ENCODE measurements at places on chromosomes 7 and 10.

DNA sequence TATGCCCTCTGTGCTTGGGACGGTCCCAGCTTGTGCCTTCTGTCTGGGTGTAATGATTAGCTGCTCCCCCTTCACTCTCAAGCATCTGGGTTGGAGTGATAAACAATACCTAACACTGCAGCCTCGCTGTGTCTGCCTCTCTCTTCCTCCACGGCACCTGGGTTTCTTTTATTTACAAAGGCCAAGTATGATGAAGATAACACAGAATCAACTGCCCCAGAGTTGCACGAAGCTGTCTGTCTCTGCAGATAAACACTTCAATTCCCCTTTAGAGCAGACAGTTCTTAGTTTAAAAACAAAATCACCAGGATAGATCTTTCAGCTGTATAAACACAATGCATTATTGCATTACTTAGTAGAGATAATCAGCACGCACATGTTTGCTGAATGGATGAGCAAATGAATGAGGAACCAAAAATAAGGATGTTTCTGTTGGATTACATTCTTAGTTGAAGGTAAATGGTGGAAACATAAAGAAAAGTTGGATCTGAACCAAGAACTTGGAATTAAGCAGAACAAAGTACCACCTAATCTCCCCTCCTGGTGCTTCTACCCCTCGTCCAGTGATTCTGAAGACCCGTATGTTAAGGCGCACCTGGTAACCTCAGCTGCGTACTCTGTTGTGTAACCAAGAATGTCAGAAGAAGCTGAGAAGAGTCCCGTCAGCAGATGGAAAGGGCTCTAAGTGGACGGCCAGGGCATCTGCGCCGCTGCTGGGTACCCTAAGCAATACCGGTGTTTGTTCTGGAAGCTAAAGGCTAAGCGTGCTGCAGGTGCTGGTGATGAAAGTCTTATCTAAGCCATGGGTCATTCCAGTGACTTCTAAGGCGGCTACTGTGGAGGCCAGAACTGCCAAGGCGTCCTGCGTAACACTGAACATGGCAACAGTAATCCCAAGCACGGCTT lies 26.6 kb downstream of the INSIG1 start:
- DNase-seq: no peak

DNA sequence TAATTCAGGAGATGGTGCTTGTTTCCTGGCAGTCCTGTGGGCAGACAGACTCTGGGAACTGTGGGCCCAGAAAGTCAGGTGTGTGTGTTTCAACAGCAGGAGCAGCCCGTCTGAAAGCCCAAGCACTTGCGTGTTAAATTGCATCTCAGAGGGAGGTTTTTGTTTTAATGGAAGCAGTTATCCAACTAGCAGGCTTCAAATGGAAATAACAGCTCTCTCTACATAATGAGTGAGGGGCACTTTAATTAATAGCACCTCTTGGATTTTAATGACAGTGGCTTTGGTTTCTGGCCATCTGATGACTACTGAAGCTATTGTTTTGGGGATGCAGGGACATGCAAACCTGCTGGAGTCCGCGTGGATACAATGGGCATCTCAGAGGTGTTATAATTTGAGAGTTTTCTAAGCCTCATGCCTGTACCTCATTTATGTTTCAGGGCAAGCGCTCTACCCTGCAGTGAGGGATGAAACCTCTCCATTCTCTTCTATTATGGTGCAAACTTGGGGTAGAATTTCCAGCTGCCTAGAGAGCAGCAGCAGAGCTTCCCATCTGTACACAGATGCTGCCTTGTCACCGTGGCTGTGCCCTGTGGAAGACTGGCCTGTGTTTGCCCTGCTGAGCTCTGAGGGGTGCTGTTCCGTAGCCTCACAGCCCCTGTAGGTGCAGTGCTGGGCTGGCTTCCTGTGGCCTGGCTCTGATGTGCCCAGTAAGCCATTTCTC lies 206.6 kb upstream of the GPR26 start:
- no peak for DNase-seq

DNA sequence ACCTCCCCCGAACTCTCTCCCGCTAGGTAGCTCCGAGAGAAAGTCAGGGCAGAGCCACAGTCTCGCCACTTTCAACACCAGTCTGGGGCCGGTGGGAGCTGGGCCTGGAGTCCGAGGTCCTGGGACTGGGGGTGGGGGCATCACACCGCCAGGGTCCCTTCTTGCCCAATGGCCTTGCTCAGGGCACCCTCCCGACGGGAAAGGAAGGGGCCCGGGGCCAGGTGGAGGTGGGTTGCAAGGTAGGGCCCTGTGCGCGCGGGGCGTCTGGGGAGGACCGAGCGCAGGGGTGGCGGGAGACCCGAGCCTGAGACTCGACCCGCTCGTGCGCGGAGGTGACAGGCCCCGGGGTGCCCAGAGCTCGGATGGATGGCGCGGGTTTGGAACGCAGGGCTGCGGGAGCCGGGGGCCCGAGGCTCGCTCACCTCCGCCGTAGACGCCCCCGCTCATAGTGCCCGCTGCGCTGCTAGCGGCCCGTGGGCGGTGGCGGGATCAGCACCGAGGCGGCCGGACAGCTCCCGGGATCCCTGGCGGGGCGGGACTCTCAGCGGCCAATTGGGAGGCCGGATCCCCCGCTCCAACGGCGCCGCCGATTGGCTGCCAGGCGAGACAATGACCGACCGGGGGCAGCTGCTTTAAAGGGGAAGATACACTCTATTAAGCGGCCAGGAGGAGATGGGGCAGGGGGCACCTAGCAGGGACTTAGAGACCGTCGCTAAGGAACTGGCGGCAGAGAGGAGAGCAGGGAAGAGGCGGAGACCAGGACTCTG lies at the start of gene ACTL6B:
TSS of gene ACTL6B (minus strand) at position 541 of the 767 bp plus-strand sequence. CDS start at position 447, 94 bp downstream.
- DNase-seq: peak; percentile 30

DNA sequence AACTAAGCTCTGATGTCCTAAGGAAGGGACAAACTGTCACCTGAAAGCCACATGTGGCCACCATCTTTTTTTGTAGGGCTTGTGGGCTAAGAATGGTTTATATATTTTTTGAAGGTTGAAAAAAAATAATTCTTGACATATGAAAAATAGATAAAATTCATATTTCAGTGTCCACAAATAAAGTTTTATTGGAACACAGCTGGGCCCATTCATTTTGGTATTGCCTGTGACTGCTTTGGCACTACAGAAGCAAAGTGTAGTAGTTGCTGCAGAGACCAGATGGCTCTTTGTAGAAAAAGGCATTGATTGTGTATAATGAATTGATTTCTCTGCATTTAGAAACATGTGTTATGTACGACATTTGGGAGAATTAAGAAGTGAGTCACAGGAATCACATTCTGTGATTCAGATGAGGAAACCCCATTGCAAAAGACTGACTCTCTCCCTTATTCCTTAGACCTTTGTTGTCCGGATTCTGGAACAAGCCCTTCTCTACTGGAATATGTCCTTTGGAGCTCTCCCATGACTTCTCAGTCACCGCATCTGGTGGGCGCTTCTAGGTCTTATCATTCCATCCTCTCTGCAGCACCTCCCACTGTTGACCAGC lies 438.7 kb downstream of the LRMDA start:
- no peak for DNase-seq

- no peak for DNase-seq
Observed at GRCh38 chr7:147765301-147765700, 825.3 kb upstream of the C7orf33 start.

- no peak for DNase-seq
Observed at GRCh38 chr7:107029061-107029763, 15.3 kb upstream of the PRKAR2B start.

- no peak for DNase-seq
Observed at GRCh38 chr7:16402940-16403339, 18.4 kb downstream of the CRPPA start.

DNA sequence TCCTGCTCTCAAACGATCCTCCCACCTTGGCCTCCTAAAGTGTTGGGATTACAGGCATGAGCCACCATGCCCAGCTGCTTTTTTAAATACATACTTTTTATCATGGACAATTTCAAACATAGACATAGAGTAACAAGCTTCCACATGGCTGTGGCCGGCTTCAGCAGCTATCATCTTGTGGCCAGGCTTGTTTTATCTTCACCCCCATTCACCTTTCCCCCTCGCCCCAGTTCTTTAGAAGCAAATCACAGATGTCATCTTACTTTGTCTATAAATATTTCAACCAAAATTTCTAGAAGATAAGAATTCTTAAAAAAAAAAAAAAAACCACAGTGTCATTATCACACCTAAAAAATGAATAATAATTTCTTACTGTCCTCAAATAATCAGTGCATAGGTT lies 5.9 kb downstream of the FOXK1 start:
- DNase-seq: peak; percentile 56

- no peak for DNase-seq
Observed at GRCh38 chr10:123442901-123443300, 223.3 kb upstream of the GPR26 start.

GRCh38 chr7:121187222-121187621 lies 141.6 kb upstream of the WNT16 start:
- DNase-seq: no peak

DNA sequence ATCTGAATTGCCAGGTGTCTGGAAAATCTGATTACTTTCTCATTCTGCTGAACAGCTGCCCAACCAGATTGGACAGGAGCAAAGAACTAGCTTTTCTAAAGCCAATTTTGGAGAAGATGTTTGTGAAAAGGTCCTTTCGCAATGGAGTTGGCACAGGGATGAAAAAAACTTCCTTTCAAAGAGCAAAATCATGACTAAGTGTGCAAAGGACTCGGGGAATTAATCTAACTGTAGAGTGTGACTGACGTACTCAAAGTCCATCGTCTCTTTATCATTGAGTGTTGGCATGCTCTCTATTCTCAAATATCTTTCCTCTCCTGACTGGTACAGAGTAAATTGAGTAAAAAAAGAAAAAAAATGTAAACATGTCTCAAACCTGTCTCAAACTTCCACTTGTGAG lies 3.3 kb downstream of the NPS start:
- no peak for DNase-seq

DNA sequence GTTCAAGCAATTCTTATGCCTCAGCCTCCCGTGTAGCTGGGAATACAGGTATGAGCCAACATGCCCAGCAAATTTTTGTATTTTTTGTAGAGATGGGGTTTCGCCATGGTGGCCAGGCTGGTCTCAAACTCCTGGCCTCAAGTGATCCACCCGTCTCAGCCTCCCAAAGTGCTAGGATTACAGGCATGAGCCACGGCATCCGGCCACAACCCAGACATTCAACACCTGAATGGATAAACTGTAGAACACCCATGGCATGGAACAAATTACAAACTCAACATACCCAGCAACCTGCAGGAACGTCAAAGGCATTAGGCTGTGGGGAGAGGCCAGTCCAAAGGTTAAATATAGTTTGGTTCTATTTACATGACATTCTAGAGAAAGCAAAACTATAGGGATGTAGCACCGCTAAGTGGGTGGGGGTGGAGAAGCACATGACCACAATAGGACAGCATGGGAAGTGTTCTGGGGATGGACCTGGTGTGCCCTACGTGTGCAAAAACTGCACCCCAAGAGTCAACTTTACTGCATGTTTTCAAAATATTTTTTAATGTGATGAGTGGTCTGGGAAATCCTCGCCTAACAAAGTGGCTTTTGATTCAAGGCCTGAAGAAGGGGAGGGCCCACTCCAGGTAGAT lies 6.5 kb upstream of the PGAM2 start:
- DNase-seq: no peak

- DNase-seq: no peak
Observed at GRCh38 chr10:65194126-65194525, 1672.9 kb downstream of the REEP3 start.

DNA sequence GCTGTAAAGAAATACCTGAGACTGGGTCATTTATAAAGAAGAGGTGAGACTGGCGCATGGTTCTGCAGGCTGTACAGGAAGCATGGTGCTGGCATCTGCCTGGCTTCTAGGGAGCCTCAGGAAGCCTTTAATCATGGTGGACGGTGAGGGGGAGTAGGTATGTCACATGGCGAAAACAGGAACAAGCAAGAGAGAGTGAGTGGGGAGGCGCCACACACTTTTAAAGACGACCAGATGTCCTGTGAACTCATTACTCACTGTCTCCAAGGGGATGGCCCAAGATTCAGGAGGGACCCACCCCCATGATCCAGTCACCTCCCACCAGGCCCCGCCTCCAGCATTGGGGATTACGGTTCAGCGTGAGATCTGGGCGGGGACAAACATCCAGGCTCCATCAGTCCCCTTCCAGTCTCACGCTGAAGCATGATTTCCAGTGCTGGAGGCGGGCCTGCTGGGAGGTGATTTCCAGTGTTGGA lies 3.2 kb downstream of the ZNF316 start:
- DNase-seq: no peak

DNA sequence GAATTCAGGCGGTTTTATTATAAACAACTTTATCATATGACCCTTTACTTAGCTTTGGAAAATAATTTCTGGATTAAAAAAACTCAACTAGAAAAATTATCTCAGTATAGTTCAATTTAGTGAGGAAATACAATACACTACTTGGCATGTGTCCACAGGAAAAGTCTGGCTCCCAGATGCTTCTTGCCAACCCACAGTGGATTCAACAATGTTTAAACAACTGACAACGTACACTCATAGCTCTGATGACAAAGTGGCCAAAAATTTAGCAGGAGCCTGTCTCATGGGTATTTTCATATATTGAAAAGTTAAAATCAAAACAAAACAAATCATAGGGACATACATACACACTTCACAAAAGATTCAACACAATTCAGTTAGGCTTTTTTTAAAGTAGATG lies 158.8 kb downstream of the SKAP2 start:
- no peak for DNase-seq

GRCh38 chr10:98030093-98030821 lies at the start of gene CRTAC1:
Gene CRTAC1 (minus strand): TSS chr10:98030621. CDS start chr10:98030472, 149 bp downstream.
- no peak for DNase-seq

DNA sequence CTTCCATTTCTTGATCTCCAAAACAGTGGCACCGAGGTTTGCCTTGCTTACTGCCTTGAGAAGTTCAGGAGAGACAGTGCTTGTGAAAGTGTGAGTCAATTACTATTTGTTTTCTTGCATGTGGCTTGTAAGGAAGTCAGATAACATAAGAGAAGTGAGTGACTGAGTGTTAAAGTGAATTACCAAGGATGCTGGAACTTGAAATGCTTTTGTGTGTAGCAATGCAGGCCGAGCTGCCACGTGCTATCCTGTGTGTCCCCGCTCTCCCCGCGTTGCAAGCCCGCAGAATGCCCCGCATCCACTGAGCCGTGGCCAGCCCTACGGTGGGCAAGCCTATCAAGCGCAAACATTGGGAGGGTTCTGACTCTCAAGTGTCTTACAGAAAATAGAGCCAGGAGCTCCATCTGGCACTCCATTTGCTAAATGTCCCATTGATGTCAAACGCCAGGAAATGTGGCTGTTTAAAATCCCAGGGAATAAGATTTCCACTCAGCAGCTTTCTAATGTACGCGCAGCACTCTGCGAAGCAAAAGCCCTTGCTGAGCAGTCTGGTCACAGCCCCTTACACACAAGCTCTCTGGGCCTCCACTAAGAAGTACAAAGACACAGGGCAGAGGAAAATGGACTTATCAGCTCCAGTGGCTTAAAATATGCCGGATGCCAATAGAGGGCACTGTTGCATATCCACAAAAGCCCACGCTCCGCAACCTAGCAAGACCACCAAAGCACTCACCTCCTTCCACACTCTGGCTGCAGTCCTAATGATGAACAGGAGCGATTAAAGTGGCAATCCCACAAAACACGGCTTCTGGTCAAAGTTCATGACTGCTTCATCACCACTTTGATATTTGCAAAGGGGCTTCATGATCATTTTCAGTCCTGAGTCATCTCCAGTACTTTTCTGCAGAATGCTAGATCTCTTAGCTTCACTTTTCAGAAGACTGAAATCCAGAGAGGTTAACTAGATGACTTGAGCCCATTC lies 158.0 kb upstream of the ITGB1 start:
- peak; percentile 35 for DNase-seq

- no peak for DNase-seq
Observed at GRCh38 chr10:121838149-121838548, 89.7 kb downstream of the ATE1 start.

- DNase-seq: no peak
Observed at GRCh38 chr7:101853684-101854083, 36.3 kb downstream of the CUX1 start.

- DNase-seq: no peak
Observed at GRCh38 chr10:63208986-63209385, 75.9 kb downstream of the NRBF2 start.
